ENCODE measurements at places on chromosomes 3 and 15. TPM values are rescaled to one million over a fixed set of nuclear protein-coding genes. Genes with fewer than 3 reads are reported as not detected.

DNA sequence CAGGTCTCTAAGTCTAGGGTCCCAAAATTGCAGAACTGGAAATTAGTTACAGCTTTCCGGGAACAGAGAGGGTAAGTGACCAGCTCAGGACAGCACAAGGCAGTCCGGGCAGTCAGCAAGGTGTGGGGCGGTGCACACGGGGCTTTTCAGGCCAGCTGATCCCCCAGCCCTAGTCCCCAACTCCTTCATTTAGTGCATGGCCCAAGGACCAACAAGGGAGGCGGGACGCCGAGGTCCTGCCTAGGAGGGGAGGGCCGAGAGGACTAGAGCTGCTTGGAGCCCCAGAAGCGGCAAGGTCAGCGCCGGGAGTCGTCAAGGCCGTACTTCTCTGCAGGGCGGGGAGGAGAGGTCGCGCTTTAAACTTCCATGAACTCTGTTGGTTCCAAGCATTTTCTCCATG, 2.0 kb upstream of the PDE8A start:
- DNase-seq = no peak

DNA sequence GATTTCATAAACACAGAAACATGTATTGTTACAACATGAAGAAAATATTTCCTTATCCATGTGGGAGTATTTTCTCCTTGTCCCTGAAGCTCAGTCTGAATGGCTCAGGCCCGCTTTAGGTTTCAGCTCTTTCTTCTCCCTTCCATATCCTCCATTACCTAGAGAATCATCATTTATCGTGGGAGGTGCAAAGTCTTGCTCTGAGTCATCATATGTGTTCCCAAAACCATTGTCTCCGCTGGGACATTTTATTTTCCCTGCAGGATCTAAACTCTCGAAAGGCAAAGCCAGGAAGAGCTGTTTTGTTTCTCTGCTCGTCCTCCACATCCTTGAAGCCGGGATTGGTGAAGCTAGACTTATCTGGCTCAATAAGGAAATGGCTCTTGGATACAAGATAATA, 571.2 kb downstream of the EDEM1 start:
- DNase-seq = no peak

APOD gene
- polyA plus RNA-seq = 46.5 TPM

MNS1 gene
- 5.2 TPM for polyA plus RNA-seq

DNA sequence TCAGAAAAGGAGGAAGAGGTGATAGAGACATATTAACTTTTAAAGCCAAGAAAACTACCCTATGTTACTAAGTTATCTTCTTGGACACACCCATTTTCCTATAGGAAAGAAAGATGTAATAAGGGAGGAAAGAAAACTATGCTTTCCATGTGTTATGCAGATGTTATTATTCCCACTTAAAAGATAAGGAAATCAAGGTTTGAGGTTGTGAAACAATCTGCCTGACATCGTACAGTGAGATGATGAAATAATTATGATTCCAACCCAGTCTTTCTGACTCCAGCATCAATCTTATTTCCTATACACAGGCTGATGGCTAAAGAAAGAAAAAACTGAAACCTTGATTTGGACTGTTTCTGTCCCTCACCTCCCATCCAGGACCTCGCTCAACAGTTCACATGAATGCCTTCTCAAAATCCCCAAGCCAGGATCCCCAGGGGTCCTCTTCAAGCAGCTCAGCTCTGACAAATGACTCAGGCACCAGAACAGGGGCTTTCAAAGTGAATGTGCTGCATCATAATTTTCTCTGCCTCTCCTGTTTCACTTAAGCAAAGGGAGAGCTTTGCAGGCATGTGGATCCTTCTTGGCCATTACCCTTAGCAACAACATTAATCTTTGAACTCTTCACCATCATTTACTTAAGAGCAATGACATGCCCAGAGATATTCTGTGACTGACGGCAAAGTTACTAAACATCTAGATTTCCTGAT, 12.4 kb upstream of the EID1 start:
- DNase-seq = no peak

DNA sequence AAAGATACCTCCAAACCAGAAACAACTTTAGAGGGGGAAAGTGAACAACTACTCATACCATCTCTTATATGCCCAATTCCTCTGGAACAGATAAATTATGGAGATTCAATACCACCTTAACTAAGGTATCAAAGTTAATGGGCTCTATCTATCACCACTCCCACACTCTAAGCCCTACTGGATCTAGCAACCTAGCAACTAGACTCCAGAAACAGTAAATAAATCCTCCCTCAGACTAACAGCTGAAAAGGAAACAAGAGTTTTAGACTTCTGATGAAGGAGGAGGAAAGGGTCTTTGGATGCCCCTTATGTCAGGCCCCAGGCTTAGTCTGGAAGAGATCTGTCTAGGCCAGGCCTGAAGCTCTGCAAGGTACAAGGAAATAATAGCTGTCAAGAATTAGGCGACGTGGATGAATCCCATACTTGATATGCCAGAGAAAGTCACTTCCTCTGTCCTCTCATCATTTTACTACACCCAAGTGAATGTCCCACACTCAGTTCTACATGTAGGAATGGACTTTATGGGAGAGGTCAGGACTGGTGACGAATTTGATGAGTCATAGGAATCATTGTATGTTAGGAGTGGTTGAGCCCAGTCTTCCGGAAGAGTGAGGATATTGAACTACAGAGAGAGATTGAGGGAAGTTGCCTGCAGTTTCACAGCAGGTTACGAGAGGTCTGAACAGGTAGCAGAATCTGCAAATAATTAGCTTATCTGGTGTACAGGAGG, 113.8 kb downstream of the AKAP13 start:
- no peak for DNase-seq

Measured in muscle of arm (tissue), 14 donors.